Motor neuron (in vitro differentiated cells): ENCODE measurements at places on chromosomes 1 and 21.
A peak's percentile ranks its signal among the peaks of the same experiment; 100 is the strongest.

DNA sequence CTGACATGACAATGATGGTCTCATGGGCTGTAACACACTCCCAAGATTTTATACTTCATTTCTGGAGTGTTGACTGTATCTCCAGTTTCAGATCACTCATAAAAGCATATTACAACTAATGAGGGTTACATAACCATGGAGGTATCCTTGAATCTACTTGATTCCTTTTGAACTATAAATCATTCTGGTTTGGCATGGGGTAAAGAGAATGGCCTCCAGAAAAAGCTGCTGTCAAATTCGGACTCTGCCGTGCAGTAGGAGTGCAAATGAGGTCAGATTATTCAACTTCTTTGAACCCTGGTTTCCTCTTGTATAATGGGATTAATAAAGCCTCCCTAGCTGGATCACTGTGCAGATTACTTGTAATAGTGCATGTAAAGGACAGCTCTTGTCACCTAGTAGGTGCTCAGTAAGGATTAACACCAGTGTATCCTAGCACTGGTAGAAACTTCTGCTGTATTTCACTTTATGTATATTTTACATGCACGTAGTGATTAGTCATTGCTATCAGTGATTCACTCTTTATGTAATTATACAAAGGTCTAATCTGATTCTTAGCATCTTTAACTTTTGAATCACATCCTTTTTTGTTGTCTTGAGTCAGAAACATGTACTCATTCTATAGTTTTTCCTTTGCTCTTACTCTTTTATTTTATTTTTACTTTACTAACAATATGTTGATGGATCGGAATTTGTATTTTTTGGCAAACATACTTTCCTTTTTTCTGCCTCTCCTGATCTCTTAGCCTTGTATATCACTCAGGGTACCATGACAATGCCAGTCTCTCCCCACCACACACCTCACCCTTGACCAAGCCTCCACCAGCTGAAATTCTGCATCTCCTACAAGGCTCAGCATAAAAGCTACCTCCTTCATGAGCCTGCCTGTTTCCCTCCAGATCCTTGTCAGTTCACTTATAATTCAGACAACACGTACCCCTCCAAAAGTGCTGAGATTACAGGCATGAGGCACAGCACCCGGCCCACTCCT lies 3.2 kb downstream of the LRRC8C start:
- ATAC-seq: no peak

DNA sequence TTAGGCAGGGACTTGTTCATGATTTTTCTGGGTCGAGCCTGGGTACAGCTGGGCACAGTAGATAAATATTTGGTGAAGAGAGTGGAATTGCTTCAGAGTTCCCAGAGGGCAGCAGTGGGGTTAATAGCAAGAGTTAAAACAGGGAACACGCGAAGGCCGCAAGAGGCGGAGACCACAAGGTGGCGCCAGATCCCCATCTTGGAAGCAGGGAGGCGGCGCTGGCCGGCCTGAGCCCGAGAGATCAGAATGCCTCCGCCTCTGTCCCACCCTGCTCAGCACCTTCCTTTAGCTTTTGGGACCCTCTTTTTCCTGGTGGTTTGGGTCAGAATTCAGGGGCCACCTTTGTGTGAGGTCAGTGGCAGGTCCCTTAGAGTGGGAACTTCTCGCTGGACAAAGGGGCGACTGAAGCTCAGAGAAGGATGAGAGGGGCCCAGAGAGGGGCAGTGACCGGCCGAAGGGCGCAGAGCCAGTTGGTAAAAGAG lies 6.5 kb upstream of the PADI2 start:
- peak; percentile 74 for ATAC-seq

DNA sequence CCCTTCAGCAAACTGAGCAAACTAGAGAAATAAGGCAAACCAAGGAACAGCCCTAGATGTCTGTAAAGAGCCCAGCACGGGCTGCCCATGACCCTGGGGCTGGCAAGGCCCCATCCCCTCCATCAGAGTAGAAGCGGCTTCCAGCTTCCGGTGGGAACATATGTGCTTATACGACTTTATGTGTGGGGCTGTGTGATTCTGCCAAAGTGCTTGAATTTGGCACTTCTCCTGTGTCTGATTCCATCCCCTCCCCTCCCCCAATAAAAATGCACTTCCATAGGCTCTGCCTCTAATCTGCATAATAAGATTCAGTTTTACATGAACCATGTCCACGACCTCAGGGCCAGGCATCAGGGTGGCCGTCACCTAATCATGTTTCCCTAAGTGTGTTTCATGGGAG lies 236.6 kb downstream of the DSCAM start:
- no peak for ATAC-seq

GRCh38 chr1:167430134-167430848 lies 88.0 kb downstream of the CD247 start:
- peak; percentile 79 for ATAC-seq

GRCh38 chr1:214584805-214585766 lies 17.9 kb upstream of the CENPF start:
- ATAC-seq: no peak

GRCh38 chr21:41008974-41009373 lies 159.0 kb upstream of the BACE2 start:
- peak; percentile 89 for ATAC-seq

- no peak for ATAC-seq
Observed at GRCh38 chr1:154578058-154578418, 10.5 kb downstream of the CHRNB2 start.

DNA sequence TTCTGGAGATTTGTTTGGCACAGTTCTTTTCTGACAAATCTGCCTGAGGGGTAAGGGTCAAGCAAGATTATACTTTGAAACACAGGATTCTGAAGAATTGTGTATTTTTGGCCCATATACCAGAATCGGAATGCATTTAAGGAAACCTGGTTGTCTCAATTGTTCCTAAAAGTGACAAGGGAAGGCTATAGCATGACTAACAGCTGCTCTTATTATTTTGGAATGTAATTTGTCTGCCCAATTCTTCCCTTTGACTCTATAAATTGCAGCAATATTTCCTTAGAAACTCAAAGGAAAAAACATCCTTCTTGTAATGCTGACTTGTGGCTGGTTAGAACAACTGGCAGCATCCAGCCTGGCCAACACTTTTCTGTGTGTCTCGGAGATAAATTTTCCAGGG lies 15.8 kb upstream of the VCAM1 start:
- ATAC-seq: no peak

- ATAC-seq: no peak
Observed at GRCh38 chr1:76292418-76293184, 218.1 kb downstream of the ST6GALNAC3 start.

DNA sequence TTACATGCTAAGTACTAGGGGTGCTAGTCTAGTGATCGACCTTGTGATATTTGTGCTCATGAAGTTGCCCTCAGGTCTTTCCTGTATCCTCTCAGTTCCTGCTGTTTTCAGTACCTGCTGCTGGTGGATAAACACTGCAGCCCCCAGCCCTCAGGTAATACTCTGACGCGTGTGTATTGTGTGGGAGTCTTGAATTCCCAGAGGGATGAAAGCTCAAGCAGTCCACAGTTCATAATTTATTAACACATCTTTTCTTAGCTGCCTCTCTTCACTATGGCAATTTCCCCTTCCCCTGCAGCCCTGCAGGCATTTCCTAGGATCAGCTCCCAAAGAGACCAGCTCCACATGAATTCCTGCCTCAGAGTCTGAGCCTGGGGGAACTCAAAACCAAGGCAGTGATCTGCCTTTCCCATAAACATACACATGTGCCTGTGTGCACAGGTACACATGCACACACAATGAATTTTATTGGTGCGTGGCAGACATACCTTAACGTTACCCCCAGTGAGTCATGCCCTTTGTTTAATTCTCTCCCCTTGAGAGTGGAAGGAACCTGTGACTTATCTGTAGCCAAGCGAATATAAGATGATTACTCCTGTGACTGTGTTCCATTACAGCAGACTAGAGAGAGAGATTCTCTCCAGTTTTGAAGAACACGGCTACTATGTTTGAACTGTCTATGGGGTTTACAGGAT lies 14.1 kb upstream of the HMGCS2 start:
- ATAC-seq: peak; percentile 49

DNA sequence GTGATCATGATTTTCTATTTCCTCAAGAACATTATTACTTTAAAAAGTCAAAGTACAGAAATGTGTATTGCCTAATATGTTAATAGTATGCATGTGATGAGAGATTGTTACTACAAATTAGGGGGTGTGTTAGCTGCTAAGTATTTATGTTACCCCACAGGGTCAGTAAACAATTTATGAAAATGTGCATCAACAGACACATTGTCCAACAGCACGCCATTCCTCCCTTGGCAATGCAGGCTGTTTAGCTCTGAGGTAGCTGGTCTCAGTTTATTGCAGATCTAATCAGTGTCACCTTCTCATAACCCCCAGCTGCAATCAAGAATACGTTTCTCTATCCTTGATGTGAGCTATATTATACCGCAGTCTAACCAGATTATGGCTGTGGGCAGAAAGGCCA lies 99.4 kb downstream of the TNR start:
- no peak for ATAC-seq

DNA sequence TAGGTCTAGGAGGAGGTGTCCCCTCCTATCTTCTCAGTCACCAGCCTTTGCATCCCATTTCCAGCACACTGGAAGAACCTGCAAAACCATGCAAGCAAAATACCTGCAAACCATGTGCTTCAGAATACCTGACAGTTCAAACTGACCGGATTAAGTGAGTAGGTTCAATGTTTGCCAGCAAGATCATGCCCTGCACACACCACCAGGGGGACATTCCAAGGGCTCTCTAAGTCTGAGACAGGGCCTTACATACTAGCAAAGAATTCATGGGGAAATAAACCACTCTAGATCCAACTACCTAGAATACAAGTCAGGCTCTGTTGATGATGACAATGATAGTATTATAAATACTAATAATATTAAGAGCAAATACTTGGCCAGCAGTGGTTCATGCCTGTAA lies 27.6 kb downstream of the INPP5B start:
- no peak for ATAC-seq

- ATAC-seq: no peak
Observed at GRCh38 chr1:81682490-81682889, 118.2 kb upstream of the ADGRL2 start.

DNA sequence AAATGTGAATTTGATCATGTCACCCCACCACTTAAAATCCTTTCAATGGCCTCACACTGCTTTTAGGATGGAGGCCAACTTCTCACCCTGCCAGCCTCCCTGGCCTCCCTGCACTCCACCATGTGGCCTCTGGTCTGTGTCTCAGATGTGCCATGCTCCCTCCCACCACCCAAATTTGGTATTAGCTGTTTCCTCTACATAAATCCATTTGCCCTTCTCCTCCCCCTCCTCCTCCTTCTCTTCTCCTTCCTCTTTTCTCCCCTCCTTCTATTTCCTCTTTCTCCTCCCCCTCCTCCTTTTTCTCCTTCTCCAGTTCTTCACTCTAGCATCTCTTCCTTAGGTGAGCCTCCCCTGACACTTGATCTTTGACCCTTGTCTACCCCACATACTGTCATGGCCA lies 16.7 kb upstream of the GUCA2B start:
- no peak for ATAC-seq

DNA sequence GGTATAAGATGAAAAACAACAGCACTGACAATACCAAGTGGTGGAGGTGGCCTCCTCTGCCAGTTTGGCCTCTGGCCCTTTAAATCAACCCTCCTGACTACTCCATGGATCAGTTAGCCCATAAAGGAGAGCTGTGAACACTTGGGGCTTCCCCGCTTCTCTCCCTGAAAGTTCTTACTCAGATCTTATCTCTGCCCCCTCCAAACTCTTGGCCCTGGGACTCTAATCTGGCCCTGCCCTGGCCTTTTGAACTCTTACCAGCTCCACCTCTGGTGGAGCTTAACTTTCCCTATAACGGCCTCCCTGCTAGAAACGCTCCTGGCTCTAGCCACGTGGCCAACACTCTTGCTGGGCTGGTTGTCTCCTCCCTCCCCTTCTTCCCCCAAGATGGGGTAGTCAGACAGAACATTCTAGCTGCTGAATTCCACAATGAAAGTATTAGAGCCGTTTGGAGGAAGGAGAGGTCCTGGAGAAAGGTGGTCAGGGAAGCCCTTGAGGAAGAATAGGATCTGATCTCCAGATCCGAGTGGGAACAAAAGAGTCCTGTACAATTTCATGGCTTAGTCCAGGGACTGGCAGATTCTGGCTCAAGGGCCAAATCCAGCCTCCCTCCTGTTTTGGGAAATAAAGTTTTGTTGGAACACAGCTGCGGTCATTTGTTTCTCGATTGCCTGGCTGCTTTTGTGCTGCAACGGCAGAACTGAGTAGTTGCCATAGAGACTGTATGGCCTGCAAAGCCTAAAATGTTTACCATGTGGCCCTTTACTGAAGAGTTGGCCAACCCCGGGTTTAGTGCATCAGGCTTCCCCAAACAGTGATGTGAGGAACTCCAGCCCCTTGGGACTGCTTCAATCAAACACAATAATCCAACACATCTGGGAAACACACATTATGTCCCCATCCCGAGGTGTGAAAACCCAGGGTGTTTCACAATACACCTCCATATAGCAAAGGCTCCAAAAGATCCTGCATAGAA lies 9.5 kb upstream of the PIGR start:
- ATAC-seq: peak; percentile 59

DNA sequence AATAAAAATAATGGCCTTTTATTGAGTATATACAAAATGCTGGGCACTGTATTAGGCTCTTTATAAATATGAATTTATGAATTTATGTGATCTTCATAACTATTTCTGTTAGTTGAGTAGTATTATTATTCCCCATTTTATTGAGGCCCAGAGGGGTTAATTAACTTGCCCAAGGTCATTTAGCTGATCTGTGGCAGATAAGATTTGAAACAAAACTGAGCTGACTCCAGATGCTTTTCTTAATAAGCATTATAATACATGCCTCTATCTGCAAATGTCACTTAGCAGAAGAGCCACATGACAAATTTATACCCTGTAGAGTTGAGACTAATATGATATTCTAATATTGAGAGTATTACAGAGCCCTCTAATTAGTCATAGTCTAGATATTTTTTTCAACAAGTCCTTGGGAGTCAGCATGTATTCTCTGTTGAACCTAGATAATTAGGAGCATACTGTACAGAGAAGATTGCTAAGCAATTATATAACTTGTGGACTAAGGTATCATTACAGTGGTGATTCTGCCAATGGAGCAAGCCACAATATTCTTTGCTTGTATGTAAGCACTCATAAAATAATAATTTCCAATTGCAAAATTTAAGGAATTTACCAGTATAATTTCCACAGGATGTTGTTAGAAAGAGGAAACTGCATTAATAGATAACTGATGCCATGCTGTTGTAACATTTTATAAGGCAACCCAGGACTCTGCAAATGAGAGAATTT lies 112.0 kb downstream of the LRRC40 start:
- no peak for ATAC-seq

DNA sequence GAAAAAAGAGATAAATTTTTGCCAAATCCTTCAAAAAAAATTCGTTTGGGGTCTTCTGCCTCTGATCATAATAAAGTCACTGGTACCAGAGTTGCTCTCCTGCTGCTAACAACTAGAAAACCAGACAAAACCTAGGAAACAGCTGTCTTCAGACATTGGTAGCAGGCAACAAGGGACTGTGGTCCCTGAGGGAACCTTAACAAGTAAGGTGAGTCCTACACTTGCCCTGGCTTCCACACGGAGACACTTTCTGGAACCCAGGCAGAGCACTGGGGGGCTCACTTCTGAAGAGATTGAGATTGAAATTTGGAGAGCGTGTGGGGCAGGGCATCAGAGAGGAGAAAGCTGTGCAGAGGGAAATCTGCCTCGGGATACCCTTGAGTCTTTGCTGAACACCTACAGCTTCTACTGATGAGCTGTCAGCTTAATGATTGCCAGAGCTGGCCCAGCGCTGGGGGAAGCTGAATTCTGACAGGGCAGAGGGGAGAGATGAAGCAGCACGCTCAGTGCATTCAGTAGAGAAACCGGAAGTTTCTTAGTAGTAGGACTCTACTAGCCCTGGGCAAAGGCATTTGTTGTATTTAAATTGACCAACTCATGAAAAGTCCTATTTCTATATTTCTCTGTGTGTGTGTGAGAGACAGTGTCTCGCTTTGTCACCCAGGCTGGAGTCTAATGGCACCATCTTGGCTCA lies 18.5 kb upstream of the FAM89A start:
- no peak for ATAC-seq

- no peak for ATAC-seq
Observed at GRCh38 chr1:228736844-228737445, 1.7 kb downstream of the RHOU start.
